ENCODE measurements at places on chromosomes 2 and 18. TPM values are rescaled to one million over a fixed set of nuclear protein-coding genes. Genes with fewer than 3 reads are reported as not detected.

The CABLES1 gene
- total RNA-seq: 12.6 TPM

The PCARE gene
- total RNA-seq: not detected

The FAM228A gene
- not detected for total RNA-seq

The CAPN14 gene
- total RNA-seq: not detected

The IL1RN gene
- total RNA-seq: 0.42 TPM
